NT2/D1 (cell line): ENCODE measurements at places on chromosomes 13 and 19.

DNA sequence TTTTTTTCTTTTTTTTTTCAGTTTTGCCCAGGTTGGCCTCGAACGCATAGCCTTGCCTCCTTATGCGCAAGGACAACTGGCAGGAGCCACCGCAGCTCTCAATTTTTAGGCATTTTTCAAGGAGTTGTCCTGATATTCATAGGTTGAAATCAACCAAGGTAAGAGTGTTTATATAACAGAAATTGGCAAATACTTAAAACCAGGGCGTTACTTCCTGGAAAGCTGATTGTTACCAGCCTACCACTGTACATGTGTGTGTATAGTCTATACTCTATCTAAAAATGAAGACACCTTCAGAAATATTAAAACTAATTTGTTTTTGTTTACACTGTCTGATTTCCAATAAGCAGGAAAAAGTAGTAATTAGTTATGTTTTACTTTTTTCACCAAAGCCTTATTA lies 39.2 kb downstream of the GPC6 start:
- DNase-seq, result no peak

GRCh38 chr19:46660008-46660517 lies 919 bp downstream of the DACT3 start:
- DNase-seq, result no peak

DNA sequence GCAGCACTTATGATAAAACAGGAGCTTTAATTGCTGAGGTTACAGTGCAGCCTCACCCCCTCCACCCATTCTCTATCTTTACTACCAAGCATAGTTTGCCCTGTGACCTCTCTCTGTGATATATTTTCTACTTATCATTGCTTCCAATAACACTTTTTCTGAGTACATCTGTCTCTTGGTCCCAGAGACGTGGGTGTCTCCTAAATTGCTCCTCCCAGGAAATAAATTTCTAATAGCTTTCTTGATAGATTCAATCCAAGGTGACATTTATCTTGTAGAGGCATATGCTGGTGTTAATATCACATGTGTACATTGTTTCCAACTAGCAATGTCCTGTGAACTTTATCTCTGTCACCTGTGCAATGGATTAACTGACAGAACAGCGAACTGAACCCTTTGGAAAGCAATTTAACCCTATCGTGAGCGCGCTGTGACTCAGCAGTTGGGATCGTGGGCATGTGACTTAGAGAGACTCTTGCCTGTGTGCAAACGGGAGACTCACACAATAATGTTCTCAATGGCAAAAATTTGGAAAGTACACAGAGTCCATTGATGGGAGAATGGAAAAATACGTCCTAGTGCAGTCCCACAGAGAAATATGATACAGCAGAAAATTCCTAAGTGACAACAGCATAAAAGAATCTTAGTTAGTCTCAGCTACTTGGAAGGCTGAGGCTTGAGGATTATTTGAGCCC lies 7.0 kb upstream of the MAP2K2 start:
- DNase-seq, result no peak

DNA sequence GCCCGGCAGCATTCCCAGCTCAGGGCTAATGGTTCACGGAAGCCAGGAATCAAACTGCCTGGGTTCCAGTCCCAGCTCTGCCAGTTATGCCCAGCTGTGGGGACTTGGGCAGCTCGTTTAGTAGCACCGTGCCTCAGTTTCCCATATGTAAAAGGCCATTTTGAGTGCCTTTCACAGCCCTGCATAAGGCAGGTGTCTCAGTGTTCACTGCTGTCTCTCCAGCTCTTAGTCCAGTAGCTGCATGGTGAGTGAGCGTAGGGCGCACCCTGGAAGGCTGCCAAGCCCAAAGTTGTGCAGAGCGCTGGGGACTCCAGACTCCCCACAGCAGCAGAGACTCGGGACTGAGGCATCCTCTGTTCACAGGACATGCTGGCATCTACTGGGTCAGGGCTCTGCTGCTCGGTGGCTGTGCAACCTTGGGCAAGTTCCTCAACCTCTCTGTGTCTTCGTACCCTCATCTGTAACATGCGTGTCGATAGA lies 5.5 kb downstream of the RPL28 start:
- no peak for DNase-seq

DNA sequence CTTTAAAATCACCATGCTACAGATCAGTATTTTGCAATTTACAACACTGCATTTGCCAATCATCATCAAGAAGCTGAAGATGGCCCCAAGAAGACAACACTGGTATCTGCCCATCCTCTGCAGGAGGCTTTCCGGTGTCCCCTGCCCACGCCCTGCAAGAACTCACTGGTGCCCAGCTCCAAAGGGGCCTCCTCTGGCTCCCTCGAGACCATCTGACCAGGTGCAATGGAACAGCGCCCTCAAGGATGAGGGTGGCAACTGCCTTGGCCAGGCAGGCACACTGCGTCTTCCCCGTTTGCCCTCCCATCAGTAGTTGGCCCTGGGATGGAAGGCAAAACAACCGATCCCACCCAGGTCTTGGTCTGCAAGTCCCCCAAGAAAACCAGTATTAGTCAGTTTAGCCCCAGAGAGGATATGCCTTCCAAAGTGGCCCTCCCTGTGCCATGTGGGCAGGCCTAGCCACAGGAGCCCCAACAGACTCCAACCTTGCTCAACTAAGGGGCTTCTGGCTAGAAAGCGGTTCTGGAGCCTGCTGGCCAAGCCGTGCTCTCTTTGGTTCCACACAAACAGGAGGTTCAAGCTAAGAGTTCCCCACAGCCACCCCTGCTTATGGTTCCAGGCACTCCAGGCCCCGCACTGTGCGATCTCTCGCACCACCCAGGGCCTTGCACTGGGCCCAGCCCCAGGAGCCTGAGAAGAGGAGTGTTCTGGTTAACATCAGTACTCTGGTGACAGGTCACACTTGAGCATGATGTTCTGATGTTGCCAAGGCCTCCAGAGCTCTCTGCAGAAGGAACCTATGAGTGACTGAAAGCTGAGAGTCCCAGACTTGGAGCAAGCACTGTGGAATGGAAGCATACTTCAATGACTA lies 4.7 kb downstream of the PCID2 start:
- no peak for DNase-seq

- no peak for DNase-seq
Observed at GRCh38 chr13:56752636-56753035, 388.1 kb upstream of the PRR20A start.

DNA sequence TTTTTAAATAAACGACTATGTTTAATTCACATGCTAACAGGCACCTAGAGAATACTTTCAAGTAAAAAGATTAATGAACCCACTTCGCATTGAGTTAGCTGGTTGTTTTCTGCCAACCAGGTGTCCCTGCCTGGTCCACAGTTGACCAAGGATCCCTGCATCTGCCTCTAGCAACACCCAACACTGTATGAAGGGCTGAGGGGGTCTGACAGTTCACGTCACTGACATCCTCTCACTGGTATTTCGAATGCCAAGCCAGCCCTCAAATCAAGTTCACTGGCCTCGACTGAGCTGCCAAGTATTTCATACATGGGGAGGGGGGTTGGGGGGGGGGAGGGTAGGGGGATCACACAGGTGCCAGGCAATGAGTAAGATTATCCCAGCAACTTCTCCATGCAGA lies 25.4 kb downstream of the SLC25A30 start:
- DNase-seq, result no peak

DNA sequence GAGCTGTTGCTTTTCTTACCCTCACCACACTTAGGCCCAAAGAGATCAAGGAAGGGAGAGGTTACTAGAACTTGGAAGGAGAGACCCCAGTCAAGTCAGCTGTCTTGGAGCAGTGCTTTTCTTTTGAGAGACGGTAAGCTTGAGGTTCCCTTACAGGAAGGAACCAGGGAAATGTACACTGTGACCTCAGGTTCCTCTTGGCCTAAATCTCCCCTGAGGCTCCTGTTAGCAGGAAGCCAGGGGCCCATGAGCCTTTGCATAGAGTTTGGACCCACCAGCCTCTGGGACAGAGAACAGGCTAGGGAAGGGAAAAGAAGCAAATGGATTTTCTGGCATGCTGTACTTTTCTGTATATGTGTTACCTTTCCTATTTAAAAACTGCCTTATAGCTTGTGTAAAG lies 5.9 kb upstream of the GPR18 start:
- DNase-seq, result no peak

DNA sequence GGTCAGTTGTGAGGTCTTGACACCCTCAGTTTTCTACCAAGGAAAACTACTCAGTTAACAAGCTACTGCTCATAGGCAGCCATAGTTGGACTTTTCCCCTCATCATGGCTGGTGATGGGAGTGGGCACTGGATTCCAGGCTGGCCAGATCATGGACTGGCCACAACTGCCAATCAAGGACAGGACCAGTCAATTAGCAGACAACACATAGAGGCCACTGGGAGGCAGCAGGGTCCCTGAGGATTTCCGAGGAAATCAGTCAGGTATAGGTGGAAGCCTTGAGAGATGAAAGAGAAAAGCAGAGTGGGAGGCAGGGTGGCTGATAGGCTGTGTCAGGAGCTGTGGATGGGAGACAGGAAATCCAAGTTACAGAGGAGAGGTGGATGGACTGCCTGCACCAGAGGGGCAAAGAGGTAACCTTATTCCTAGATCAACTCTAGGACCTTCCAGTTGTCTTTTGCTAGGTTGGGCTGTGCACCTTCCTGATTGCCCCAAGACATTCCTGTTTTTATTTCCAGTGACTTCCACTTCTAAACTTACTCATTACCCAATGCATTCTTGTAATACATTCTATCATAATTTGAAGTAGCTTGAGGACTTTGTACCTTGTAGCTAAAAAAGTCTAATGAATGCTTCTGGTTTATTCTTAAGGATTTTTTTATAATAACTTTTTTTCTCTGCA lies 361.8 kb downstream of the KCNRG start:
- DNase-seq, result no peak
